ENCODE measurements at places on chromosomes 1 and 21.

DNA sequence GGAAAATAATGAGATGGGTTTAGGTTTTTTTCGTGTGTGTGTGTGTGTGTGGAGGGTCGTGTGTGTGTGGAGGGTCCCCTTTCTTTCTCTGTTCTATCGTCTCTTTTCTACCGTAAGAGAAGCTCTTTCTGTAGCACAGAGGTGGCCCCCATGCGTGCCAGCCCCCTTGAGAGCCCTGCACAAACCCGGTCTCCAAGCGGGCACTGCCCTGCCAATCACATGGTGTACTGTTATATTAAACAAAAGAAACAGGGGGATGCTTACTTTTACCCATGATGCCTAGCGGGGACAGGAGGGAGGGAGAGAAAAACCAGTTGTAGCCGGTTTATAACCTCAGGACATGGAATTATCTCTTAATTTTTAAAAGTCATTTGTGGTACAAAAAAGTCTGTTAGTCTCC is 41.0 kb downstream of the GATAD2B start:
- DNase-seq, result no peak

- DNase-seq, result no peak
Measured at GRCh38 chr1:94022471-94023189, 98.3 kb downstream of the ABCA4 start.

DNA sequence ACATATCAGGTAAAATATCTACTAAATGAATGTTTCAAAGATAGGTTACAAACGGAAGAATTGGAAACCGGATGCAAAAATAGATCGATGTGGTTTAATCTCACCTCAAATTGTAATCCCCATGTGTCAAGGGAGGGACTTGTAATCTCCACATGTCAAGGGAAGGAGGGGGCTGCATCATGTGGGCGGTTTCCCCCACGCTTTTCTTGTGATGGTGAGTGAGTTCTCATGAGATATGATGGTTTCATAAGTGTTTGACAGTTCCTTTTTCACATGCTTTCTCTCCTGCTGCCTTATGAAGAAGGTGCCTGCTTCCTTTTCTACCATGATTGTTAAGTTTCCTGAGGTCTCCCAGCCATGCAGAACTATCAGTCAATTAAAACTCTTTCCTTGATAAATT is 408.7 kb upstream of the TMPRSS15 start:
- DNase-seq, result no peak

- no peak for DNase-seq
Measured at GRCh38 chr1:31010086-31010989, 55.2 kb downstream of the PUM1 start.

DNA sequence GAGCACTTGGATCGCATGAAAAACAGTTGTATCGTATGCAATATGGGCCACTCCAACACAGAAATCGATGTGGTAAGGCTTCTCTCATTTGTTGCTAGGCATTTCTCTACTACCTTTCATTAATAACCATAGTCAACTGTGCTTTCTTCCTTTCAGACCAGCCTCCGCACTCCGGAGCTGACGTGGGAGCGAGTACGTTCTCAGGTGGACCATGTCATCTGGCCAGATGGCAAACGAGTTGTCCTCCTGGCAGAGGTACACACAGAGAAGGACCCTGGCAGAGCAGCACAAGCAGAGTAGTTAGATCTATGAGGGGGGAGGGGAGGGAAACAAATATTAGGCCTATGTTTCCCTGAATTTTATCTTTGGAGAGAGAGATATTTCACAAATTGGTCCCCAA is 16.0 kb upstream of the STRIP1 start:
- DNase-seq, result no peak

- no peak for DNase-seq
Measured at GRCh38 chr1:171206978-171207355, 21.9 kb downstream of the FMO2 start.

GRCh38 chr1:75727571-75727970 is 3.1 kb downstream of the ACADM start:
- DNase-seq, result no peak

DNA sequence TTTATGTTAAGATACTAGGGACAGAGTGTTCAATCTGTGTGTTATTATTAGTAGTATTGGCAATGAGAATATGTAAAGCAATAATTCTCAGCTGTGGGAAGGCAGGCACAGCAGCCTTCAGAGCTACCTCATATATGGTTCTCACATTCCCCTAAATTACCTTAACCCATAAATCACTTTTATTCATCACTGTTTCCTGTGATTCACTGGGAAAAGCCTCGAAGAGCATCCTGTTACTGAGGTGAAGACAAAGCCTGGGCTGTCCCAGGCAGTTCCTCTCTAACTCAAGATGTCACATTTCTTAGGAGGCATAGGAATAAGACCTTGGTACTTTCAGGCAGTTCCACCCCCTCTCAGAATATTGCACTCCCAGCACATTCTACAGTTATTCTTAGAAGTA is 965.7 kb downstream of the NCAM2 start:
- DNase-seq, result no peak

GRCh38 chr1:20093940-20094391 is 24.0 kb downstream of the PLA2G5 start:
- DNase-seq, result no peak

- DNase-seq, result peak; percentile 2
Measured at GRCh38 chr1:32538887-32539583, at the start of gene ZBTB8A. Gene ZBTB8A, plus strand, starts transcription at chr1:32539427. Its CDS starts 53,505 bp downstream, at chr1:32592932.

DNA sequence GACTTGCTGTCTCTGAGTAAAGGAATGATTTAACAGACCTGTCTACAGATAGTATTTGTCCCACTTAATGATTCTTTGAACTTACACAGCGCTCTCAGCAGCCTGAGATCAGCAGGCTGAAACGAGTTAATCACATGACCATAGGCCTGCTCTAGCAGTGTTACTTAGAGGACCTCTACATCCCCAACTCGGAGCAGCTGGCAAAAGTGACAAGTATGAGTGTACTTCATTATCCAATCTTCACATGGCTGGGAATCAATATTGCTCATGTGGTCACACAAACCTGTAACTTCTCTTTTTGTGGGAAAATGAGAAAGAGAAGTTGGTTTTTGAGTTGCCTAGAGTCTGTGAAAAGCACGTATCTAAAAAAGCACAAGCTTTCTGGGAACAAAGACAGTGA is 11.4 kb upstream of the ATP13A2 start:
- DNase-seq, result no peak

- DNase-seq, result no peak
Measured at GRCh38 chr1:243421784-243422183, 165.9 kb downstream of the SDCCAG8 start.

- no peak for DNase-seq
Measured at GRCh38 chr1:29673228-29673500, 436.8 kb downstream of the PTPRU start.

- no peak for DNase-seq
Measured at GRCh38 chr1:59161136-59161535, 135.8 kb upstream of the FGGY start.

DNA sequence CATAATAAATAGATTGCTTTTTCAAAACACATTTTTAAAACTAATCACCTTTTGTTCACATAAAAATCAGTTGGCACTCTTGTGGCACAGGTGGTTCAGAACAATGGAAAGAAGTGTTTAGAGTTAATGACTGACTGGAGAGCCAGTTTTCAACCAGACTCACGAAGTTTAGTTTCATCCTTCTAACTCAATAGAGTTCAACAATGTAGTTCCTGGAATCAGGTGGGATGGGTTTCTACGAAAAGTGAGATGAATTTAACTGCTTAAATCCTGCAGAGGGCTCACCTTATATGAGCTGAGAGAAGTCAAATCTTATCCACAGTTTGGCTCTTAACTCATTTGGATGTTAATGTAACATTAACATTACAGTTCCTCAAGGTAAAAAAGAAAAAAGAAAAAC is 116.5 kb downstream of the SMYD2 start:
- DNase-seq, result no peak

DNA sequence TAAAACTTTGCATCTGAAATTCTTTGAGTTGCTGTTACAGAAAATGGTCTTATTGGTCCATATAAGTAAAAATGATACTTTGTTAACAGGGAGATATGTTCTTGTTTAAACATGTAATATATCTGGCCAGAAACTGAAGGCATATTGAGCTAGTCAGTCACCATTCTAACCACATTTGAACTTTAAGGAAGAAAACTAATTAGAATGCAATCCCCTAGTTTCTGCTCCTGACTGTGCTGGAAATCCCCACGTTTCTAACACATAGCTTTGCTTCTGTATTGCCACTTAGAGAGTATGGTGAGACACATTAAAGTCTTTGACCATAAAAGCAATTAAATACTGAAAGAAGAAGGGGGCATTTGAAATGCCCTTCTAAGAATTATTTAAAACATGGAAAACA is 32.1 kb upstream of the HIVEP3 start:
- DNase-seq, result no peak

DNA sequence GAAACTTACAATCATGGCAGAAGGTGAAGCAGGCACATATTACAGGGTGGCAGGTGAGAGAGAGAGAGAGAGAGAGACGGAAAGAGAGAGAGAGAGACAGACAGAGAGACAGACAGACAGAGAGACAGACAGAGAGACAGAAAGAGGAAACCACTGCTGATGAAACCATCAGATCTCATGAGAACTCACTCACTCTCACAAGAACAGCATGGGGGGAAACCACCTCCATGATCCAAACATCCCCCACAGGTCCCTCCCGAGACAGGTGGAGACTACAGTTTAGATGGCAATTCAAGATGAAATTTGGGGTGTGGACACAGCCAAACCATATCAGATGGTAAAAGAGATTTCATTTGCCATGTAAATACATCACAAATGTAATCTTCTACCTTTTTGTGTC is 708.1 kb downstream of the MRPL39 start:
- no peak for DNase-seq

- DNase-seq, result no peak
Measured at GRCh38 chr1:50195205-50195604, 86.5 kb downstream of the ELAVL4 start.

DNA sequence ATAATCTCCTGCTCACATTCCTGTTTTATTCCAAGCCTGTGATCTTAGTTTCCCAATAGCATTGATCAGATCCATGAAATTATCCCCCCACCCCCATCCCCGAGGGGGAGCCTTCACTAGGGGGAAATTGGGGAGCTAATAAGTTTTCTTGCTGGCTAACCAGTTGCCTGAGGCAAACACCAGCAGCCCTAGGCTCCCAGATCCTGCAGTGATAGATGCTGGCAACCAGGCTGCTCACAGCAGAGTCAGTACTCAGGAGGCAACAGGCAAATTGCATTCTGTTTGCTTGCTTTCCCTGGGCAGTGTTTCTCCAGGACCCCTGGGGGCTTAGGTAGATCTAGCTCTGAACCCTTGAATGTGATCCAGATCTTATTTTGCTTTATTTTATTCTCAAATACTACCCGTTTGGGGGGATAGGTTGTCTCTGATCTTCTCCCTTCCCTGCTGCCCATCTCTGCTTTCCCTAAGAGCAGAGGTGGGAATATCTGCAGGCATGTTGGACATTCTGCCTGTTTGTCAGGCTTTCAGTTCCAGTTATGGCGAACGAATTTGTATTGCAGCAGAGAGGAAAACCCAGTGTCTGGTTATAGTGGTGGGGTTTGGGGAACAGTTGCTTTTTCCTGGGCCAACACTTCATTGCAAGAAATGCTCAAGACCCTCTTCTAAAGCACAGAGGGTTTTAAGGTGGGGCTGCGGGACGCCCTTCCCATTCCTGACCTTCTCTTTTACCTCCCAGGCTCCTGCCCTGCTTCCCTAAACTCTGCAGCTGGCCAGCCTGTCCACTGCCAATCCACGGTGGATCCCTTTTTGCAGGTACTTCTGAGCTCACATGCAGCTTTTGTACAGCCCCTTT is 289.8 kb upstream of the PLXNA2 start:
- no peak for DNase-seq

- DNase-seq, result no peak
Measured at GRCh38 chr1:75908717-75909152, 23.5 kb downstream of the ASB17 start.

GRCh38 chr1:187226396-187226795 is 397.6 kb downstream of the PLA2G4A start:
- DNase-seq, result no peak

- no peak for DNase-seq
Measured at GRCh38 chr1:21590934-21591333, 78.2 kb downstream of the RAP1GAP start.

DNA sequence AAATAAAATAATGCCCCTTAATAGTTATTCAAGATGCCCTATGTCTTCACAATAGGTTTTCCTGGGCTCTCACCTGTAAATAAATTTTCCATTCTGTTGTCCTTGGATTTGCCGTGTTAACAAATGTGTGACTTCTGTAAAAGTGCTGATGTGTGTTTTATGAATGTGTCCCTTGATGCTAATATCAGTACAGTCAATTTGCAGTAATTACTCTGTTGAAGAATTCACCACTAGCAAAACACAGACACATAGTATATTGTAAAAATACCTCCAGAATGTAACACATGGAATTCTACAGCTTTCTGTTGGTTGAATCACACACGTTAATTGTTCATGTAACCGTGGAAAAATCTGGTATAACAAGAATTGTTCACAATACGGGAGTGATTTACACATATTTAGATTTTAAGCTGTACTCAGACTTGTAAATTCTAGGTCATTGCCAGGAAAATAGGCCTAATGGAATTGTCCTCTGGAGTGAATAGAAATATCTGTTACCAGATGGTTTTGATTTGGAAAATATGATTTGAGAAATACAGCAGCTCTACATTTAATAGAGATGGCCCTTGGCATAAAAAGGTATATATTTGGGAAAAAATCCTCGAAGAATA is 36.7 kb upstream of the KCNK2 start:
- no peak for DNase-seq

DNA sequence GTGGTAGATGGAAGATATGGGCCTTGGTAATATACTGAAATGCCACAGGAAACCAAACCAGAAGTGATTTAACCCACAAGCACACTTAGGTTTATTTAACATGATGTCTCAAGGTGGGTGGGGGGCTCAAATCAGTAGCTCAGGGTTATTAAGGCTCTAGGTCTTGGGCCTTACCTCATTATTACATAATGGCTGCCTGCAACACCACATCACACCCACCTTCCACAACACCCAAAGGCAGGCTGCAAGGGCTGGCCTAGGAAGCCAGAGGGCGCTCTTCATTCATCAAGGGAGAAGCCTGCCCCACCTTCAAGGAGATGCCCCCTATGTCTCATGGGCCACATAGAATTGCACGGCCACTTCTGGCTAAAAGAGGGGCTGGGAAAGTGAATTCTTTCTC is 6.0 kb downstream of the TFF1 start:
- DNase-seq, result no peak

DNA sequence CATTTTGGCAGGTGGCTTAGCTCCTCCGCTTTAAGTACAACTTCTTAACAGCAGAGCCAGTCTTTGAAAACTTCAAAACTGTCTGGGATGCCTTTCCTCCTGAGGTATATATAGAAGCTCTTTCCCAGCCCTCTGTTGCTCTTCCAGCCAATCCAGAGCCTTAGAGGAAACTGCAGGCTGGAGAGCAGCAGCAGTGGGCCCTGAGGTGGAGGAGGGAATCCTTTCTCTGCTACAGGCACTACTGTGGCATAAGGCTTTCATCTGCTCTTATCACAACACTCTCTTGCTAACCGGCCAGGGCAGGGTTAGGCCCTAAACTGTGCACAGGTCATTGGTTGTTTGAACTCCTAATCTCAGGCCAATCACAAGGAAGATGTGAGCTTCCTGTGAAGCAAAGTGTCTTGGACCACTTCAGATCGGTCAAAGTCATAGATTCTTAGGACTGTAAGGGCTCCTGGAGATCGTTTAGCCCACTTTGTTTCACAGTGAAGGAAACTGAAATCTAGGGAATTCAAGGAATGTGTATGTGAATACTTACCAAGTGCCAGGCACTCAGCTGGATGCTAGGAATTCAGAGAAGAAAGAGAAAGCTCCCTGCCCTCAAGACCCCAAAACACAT is at the start of gene RGS5:
RGS5 (minus strand) TSS at position 84 of the 619 bp plus-strand sequence; CDS start at position 3, 81 bp downstream.
- DNase-seq, result no peak
